ENCODE measurements at places on chromosomes 2 and 18.
A peak's percentile ranks its signal among the peaks of the same experiment; 100 is the strongest.

DNA sequence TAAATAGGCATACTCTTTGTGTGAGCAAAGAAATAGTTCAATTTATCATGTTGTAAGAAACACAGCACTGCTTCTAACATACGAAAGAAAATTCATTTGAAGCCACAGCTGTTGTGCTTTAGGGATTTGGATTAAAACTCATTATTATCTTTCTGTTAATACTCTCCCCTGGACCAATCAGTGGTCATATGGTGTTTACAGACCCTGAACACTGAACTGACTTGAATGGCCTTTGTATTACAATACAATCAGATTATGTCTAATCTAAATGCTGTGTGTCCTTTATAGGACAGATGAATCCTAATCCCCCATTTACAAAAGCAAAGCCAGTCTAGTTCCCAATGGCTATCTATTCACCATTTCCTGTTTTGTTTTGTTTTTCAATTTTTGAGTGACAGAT is 36.5 kb downstream of the ZNF385B start:
- no peak for ATAC-seq

GRCh38 chr18:6835345-6835744 is 105.8 kb downstream of the ARHGAP28 start:
- peak; percentile 27 for ATAC-seq

- ATAC-seq: peak; percentile 64
Observed at GRCh38 chr2:68031542-68032160, 31.2 kb downstream of the C1D start.

DNA sequence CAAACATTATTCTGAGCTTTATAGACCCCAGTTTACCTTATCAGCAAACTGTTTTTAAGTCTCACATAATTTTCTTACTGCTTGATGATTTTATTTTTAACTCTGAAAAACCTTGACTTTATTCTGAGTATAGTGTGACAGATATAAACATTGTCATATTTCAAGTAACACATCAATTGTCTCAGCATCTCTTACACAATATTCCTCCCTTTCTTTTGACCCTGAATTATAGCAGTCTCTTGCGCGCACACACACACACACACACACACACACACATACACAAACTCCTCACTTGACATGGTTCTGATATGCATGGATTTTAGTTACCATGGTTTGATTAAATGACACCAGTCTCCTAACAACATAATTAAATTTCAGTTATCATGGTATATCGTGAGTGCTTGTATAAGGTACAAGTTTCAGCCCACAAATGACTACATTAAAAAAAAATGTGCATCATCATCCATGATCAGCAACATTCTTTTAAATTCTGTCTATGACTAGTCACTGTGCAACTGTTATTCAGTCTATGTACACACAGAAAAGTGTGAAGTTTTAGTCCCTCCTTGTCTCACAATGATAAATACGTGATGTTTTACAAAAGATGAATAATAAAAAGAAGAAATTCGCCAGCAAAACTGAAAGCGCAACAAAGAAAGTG is 39.5 kb upstream of the TACR1 start:
- no peak for ATAC-seq

DNA sequence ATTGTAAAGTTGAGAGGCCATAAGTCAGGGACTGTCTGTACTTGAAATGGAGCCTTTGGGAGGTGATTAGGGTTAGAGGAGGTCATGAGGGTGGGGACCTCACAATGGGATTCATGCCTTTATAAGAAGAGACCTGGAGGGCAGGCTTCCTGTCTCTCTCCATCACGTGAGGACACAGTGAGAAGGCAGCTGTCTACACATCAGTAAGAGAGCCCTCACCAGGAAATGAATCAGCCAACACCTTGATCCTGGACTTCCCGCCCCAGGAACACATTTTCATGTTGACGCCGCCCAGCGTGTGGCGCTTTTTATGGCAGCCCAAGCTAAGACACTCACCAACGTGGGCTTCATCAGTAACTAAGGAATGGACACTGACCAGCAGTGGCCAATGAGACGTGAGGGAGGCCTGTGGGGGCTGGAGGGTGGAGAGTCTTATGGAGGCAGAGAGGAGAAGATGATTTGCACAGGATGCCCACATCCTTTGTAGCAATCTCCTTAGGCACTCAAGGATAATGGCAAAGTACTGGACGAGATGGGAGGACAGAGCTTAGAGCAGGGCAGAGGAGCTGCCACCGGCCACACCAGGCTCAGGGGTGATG is 162.7 kb downstream of the EIPR1 start:
- ATAC-seq: no peak

- ATAC-seq: no peak
Observed at GRCh38 chr2:106943468-106944200, 57.7 kb upstream of the ST6GAL2 start.

DNA sequence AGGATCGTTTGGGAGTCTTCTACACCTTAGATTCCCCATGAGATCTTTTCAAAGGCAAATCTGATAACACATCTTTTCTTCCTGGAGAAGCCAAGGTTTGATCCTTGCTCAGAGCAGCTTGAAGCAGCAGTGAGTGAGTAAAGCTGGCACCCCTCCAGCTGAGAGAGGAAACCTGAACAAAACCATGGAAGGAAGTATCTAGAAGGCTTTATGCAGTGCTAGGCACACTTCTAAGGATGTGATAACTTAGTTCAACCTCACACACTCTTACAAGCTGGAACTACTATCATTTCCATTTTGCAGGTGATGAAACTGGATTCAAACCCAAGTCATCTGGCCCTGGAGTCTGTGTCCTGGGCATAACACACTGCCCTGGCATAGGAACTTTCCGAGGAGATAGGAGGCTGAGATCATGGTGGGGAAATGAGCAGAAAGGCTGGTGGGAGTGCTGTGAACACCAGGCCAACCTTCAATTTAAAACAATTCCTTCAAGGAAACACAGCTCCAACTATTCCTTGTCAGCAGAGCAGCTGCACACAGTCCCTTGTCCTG is 71.2 kb downstream of the CTAGE1 start:
- ATAC-seq: no peak

DNA sequence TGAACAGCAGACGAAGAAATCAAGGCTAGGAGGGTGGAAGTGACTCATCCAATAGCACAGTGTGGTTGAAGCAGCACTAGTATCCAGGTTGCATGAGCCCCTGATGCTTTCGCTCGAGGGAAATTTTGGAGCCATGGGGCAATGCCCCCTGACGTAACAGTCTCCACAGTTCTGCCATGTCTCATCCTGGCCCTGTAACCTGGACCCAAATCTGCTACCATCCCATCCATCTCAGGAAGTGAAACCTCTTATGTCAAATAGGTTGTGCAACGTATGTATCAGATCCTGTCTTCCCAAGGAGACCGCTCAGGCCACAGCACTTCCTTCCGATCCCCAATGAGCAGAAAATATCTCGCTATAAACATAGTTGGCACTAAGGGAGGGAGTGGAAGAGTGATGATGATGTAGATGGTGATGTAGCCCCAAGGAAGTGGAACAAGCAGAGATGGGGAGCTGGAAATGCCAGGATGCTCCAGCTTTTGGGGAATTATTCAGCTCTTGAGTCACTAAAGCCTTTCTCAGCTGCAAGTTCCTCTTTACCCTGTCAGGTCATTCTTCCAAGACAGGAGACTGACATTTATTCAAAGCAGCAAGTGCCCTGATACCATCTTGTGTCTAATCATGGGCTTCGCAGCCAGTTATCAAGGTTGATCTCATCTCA is 3.0 kb upstream of the IL1B start:
- ATAC-seq: no peak

DNA sequence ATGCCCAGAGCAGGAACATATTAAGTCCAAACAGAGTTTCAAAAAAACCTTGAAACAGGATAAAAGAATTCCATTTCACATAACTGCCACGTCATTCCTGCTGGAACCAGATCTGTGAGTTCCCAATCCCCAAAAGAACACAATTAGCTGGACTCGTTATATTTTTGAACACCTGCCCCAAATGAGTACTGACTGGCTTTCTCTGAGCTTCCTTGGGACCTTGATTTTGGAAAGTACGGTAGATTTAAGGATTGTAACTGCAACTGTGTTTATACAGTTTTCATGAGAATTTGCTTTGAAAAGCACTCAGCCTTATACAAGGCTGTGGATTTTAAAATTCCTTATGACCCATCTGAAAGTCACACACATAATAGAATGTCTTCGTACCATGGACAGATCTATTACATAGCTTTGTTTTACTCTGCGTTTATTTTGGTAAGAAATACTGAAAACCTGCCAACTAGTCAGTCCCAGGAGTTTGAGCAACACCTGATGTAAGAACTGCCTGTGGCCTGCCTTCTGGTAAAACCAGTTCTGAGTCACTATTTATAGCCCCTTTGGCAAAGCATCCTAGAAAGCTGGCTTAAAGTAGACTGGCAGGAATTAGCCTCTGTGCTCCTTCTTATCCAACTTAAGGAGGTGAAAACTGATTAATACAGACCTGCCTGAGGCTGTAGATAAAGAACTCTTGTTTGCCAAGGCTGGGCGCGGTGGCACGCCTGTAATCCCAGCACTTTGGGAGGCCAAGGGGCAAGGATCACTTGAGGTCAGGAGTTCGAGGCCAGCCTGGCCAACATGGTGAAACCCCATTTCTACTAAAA is 48.1 kb downstream of the MERTK start:
- peak; percentile 54 for ATAC-seq

GRCh38 chr18:64365106-64365505 is 216.2 kb upstream of the LINC00305 start:
- no peak for ATAC-seq

- ATAC-seq: no peak
Observed at GRCh38 chr2:32701806-32702205, 74.0 kb downstream of the TTC27 start.

DNA sequence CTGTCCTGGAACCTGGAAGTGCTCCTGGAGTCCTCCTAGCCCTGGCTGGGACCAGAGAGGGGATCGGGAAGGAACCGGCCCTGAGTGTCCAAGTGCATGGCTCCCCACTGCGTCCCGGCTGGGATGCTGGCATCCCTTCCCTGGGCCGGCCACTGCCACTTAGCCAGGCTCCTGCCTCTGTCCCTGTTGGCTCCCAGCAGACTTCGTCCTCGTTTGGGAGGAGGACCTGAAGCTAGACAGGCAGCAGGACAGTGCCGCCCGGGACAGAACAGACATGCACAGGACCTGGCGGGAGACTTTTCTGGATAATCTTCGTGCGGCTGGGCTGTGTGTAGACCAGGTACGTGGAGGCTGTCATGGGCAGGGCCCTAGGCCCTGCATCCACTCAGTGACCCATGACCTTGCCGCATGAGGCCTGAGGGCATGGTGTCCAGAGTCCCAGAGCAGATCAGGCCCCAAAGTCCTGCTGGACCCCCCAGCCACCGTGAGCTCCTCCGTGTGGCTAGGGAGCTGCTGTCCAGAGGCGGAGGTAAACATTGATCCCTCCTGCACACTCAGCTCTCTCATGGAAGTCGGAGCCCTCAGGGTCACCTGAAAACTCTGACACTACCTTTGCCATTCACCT is 7.1 kb downstream of the ANO7 start:
- no peak for ATAC-seq

DNA sequence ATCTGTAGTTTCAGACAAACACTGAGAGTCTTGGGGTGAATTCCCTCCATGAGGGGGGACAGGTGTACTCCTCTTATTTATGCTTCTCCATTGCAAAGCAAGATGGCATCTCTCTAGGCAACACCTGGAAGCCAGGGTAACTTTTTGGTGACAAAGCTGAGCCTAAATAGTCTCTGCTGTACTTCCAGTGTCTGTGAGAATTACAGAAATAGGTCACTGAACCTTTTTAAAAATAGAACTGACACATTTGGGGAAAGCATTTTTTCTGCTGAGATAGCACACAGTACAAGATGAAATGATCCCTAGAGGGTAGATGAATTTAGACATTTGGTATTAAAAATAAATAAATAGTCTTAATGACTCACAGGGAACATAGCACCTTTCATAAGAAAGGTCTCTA is 71.7 kb upstream of the SP3 start:
- no peak for ATAC-seq

- ATAC-seq: no peak
Observed at GRCh38 chr2:55840460-55840859, 83.1 kb downstream of the EFEMP1 start.

- ATAC-seq: peak; percentile 55
Observed at GRCh38 chr2:55010915-55011314, 39.3 kb downstream of the RTN4 start.

- ATAC-seq: no peak
Observed at GRCh38 chr2:3125761-3126130, 251.9 kb downstream of the EIPR1 start.

GRCh38 chr2:57892920-57893319 is 153.7 kb upstream of the VRK2 start:
- ATAC-seq: no peak

GRCh38 chr2:239401881-239402233 is 1.0 kb upstream of the HDAC4 start:
- peak; percentile 0 for ATAC-seq

- ATAC-seq: no peak
Observed at GRCh38 chr2:198383392-198383791, 579.0 kb downstream of the PLCL1 start.

- no peak for ATAC-seq
Observed at GRCh38 chr18:74951165-74951760, 257.7 kb downstream of the PTGR3 start.

- ATAC-seq: no peak
Observed at GRCh38 chr2:10405448-10405847, 42.7 kb downstream of the ODC1 start.

DNA sequence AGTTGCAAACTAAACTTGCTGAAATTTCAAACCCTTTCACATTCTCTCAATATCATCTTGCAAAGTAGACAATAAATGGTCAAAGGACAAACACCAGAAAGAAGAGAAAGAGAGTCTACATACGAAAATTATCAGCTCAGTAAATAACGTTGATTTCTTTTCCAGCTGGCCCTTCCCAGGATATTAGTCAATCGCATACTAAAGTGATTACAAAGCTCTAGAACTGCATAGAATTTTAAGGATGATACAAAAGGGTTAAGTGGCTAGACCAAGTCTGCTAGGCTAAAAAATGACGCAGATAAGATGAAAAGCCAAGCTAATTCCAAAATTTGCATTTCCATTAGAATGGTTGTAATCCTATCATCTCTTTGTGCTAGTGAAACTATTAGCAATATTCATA is 405.7 kb downstream of the FBXO15 start:
- peak; percentile 45 for ATAC-seq

GRCh38 chr2:42386682-42387081 is 25.7 kb upstream of the COX7A2L start:
- no peak for ATAC-seq

- no peak for ATAC-seq
Observed at GRCh38 chr2:42510608-42511243, 16.9 kb upstream of the KCNG3 start.

- ATAC-seq: no peak
Observed at GRCh38 chr2:130300258-130300969, 42.3 kb upstream of the IMP4 start.

DNA sequence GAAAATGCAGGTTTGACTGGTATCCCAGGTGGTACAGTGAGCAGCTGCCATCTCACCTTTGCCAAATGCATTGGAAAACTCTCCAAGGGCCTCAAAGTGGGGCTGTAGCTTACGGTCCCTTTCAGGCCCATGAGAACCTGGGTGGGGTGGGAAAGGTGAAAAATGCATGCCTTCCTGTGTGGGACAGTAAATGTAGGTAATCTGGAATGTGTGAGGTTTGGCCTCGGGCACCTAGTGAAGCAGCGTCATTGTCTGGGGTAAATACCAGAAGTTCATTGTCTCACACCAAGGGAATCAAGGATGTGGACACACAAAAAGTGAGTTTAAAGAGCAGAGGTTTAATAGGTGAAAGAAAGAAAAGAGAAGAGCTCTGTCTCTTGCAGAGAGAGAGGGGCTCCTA is 36.6 kb downstream of the TIMM21 start:
- no peak for ATAC-seq

- peak; percentile 66 for ATAC-seq
Observed at GRCh38 chr2:134671513-134671912, 47.3 kb downstream of the TMEM163 start.

GRCh38 chr2:188526701-188527100 is 235.0 kb downstream of the GULP1 start:
- ATAC-seq: no peak

Measured in motor neuron (in vitro differentiated cells).